Cerebellum (tissue), 4 donors: ENCODE measurements at places on chromosomes 5 and 9. TPM values are rescaled to one million over a fixed set of nuclear protein-coding genes. Genes with fewer than 3 reads are reported as not detected.

C5orf52 gene
- total RNA-seq: not detected

SV2C gene
- 9.3 TPM for total RNA-seq

DNA sequence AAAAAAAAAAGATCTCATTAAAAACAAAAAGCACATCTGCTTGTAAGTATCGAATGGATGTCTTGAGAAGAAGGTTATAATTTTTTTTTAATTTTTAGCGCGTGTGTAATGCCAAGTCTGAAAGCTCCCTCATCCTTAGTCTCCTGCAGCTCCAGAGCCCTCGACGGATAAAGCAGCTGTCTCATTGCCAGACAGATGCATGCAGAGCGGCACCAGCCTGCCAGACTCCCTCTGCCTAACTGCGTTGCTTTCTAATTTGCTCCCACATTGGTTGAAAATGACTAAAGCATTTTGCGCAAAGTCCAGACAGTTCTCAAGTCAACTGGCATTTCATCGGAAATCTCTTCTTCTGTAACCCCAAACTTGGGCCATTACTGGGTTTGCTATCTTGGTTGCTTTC is 29.4 kb downstream of the OLFM1 start:
- DNase-seq: no peak

DNA sequence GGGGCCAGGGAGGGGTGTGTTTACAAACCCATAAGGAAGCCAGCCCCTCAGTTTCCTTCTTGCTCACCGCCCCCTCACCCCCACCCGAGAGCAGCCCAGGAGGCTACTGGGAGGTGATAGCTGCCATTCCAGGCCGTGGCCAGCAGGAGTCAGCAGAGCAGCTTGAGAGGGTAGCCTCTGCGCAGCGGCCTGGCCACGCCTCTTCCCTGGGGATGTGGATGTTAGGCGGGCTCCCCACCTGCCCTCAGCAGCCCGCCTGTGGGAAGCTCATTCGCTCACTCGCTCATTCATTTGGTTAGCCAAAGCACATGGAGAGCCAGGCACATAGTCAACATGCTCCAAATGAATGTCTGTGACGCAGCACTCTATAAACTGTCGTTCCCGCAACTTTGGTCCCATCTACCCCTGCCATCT is 6.1 kb upstream of the DPM2 start:
- DNase-seq: peak; percentile 77

DNA sequence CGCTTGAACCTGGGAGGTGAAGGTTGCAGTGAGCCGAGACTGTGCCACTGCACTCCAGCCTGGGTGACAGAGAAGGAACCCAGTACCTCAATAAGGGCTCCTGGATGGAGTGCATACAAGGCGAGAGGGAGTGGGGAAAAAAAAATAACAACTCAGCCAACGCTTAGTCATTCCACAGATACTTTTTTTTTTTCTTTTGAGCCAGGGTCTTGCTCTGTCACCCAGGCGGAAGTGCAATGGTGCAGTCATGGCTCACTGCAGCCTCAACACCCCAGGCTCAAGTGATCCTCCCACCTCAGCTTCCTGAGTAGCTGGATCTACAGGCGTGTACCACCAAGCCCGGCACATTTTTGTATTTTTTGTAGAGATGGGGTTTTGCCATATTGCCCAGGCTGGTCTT is 59.5 kb upstream of the GGTA1 start:
- DNase-seq: no peak

- no peak for DNase-seq
Measured at GRCh38 chr5:69231851-69232250, 2.8 kb upstream of the CDK7 start.

GRCh38 chr5:96280946-96281393 is 152.1 kb downstream of the PCSK1 start:
- DNase-seq: no peak
